ENCODE measurements at places on chromosomes 6 and 20.

GRCh38 chr20:20872428-20872827 lies 160.0 kb upstream of the RALGAPA2 start:
- no peak for DNase-seq

DNA sequence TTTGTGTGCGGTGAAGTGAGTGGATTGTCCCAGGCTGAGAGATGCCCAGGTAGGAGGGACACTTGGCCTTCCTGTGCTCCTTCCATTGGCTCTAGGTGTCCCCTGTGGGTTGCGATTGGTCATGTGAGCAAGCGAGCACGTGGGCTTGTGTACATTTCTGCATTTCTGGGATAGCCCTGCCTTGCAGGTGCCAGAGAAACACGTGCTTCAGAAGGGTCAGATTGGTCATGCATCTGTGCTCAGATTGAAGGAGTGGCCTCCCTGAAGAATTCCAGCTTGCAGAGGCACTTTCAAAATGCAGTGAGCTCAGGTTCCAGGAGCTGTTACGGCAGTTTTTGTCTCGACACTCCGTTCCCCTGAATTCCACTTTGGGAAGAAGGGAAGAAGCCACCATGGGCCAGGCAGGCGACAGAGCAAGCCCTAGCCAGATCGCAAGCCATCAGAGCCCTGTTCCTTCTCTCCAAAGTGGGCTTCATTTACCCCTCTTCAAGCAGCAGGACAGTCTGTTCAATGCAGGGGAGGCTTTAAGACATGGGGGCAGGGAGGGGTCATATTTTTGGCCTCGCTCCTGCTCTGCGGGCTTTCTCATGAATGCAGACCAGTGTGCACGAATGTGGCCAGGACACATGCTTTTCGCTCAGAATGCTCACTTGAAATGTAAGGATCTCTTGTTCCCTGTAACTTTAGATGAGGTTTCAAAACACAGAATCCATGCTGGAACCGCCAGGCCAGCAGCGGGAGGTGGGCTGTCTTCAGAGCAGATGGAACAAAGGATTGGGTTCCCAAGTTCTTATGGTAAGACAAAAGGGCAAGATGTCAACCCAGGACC lies 78.6 kb upstream of the AKAP12 start:
- DNase-seq = no peak

DNA sequence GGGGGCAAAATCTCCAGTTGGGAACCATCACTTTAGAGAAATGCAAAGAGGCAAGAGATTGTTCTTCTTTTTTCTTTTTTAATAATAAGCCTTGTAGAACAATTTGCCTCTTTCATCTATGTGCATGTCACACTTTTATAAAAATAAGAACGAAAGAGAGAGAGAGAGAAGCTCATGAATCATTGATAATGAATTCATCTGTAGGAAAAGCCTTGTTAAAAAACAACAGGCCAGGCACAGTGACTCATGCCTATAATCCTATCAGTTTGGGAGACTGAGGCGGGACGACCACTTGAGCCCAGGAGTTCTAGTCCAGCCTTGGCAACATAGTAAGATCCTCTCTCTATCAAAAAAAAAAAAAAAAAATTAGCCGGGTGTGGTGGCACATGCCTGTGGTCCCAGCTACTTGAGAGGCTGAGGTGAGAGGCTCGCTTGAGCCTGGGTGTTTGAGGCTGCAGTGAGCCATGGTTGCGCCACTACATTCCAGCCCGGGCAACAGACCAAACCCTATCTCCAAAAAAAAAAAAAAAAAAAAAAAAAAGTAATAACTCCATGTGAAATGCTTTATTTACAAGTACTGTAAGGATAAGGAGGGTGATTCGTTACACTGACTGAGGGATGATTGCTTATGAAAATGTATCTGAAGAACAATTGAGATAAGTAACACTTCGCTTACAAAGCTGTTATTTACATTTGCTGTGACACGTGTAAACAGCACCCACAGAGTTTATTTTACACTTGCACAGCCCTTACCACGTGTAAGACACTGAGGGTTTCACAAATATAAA lies 6.0 kb downstream of the CCN5 start:
- no peak for DNase-seq

DNA sequence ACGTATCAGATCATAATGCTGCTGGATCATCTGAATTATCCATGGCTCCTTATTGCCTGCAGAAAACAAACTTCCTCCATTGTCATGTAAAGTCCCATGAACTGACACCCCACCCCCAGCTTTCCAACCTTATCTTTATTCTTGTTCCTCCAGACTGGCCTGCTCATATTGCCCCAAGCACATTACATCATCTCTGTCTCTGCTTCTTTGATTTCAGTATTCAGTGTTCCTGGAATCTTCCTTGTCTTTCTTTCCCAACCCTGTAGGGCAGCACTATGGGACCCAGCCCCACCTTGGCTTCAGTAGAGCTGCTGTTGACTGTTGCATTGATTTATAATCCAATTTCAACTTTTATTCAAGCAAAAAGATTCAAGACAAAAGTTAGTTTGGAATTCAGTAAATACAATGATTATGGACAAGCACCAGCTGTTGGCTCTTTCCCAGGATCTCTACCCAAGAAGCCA lies 187.5 kb upstream of the ECI2 start:
- DNase-seq = no peak

- DNase-seq = no peak
Measured at GRCh38 chr20:18326990-18327389, 38.7 kb downstream of the ZNF133 start.

DNA sequence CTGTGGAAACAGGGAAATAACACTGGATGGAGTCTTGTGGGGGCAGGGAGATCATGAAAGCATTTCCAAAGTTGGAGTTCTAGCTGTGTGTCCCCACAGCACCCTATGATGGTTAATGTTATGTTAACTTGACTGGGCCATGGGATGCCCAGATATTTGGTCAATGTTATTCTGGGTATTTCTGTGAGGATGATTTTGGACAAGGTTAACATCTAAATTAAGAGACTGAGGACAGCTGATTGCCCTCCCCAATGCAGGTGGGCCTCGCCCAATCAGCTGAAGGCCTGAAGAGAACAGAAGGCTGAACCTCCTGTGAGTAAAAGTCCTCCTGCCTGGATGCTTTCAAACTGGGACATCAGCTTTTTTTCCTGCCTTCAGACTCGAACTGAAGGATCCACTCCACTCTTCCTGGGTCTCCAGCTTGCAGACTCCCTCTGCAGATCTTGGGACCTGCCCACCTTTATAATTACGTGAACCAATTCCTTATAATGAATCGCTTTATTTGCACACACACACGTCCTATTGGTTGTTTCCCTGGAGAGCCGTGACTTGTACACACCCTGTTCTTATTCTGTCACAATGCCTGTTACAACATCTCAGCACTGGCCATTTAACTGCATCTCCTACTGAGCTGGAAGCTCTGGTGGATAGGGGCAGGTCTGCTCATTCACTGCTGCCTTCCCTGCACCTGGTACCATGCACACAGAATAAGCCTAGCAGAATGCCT lies 99.5 kb upstream of the IYD start:
- no peak for DNase-seq

DNA sequence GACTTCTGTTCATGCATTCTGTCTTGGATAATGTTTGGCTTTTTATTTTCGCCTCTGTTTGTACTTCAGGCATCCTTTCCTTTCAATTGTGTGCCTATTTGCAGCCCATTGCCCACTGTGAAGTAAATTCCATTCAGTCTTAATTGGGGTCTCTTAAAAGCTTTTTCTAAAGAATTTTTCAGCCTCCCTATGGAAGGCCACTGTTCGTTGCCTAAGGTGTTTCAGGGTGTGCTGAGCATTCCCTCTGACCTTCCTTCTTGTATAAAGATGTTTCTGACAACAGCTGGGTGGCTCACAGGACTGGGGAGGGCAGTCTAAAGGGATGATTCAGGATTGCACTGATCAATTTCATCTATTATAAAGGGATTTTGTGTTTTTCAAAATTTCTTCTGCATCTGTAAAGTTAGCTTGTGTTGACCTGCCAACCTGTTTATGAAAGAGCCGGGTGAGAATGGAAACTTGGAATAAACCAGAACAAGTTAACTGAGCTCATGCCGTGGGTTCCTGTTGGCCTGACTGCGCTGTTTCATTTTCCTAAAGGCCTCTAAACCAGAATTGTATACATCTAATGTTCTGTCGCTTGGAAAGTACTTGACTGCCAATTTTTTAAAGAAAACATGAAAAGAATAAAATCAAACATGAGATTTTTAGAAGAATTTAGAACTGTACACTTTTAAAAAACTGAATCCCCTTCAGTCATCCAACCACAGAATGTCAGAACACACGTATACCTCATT lies 14.3 kb downstream of the PHACTR2 start:
- DNase-seq = no peak

GRCh38 chr6:164066766-164067165 lies 652.2 kb downstream of the QKI start:
- no peak for DNase-seq

DNA sequence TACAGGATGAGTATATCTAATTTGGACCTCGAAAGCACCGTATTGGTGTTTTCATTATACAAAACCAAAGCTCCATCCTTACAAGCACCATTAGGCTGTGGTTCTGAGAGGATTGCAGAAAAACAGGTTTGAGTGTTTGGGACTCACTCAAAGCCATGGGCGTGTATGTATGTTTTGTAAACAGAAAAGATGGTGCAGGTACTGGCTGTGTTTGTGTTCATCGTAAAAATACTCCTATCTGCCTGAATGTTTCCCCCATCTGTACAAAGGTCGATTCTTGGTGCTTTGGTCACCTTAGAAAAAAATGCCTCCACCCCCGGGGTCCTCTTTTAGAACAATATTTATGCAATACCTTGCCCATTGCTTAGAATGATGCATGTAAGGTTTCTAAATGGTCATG lies 286.6 kb downstream of the TSHZ2 start:
- no peak for DNase-seq

DNA sequence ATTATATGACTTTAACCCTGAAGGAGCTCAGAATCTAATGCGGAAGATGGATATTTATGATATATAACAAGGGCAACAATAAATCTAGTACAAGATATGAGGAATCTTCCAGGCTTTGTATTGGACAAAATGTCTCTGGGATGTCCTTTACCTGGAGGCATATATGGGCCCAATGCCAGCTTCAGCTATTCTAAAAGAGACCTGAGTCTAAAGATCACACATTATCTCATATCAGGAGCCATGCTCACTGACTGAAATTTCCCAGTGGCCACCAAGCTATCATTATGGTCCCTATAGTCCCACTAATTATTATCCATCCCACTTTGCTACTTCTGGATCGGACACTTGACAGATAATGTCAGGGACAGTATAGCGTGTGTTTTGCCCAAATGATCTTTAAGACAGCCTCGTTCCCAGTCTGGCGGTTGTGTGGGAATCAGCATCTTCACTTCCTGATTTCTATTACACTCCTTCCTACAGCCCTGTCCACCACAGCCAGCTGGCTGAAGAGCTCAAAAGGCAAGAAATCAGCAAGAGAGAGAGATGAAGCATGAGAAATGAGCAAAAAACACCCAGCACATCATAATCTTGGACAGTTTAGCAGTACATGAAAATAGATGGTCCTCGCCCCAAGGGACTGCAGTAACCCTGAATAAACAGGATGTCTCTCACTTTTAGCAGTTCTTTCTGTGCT lies 34.9 kb downstream of the KLHL31 start:
- no peak for DNase-seq
